DND-41 (cell line): ENCODE measurements at places on chromosomes 16 and 17.
A peak's percentile ranks its signal among the peaks of the same experiment; 100 is the strongest.

- no peak for DNase-seq
These were observed 82.0 kb downstream of the GLG1 start for GRCh38 chr16:74524926-74525325.

DNA sequence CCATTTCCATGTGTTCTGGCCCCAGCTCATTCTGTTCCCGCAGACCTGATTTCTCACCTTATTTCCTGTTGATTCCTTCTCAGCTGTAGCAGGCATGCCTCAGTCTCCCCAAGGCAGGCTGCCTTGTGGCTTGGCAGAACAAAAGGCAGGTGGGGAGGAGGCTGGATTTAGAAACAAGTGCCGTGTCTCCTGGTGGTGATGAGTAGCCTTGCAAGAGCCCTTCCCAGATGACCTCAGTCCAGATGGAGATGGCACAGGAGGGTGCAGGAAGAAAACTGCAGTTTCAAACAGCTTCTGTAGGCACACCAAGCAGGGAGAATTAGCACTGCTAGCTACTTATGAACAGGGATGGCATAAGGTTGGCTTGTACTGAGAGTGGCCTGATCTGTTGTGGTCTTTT is 64.6 kb downstream of the ARHGAP44 start:
- no peak for DNase-seq

DNA sequence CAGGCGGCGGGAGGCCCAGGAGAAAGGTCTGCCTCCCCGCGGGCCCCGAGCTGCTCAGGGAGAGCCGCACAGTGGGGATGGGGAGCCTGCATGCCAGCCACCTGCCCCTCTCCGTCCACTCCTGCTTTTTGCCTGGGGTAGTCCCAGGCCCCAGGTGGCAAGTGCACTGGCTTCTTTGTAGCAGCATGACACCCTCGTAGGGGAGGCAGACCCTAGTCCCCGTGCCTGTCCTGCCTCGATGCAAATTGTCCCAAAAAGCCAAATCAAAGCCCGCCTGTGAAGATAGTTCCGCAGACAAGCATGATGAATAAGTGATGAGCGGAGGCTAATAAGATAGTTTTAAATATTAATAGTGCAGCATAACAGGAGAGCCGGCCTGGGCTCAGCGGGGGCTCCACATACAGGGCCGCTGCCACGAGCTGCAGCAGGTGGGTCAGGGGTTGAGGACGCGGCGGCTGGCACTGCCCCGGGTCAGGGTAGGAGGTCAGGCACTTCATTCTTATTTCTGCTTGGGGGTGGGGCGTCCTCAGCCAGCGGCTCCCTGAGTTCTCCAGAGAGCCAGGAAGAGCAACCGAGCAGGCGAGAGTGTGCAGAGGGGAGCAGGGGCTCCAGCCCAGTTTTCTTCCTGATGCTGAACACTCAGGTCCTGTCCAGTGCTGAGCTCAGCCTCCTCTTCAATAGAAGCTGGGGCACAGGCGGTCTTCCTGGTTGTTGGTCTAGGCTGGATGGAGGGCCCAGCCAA is 26.8 kb downstream of the GINS2 start:
- DNase-seq, result no peak

DNA sequence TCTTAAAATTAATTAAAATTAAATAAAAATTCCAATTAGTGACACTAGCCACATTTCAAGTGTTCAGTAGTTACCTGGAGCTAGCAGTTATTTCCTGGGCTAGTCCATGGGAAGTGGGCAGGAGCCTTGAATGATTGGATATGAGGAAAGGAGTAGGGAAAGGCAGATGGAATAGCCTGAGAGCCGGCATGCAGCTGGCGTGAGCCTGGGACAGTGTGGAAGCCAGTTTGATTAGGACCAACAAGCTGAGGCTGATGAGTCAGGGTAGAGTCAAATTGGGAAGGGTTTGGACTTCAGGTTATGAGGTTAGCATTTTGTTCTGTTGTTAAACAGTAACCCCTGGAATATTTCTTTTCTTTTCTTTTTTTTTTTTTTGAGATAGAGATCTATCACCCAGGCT is 15.3 kb upstream of the GNA13 start:
- no peak for DNase-seq

DNA sequence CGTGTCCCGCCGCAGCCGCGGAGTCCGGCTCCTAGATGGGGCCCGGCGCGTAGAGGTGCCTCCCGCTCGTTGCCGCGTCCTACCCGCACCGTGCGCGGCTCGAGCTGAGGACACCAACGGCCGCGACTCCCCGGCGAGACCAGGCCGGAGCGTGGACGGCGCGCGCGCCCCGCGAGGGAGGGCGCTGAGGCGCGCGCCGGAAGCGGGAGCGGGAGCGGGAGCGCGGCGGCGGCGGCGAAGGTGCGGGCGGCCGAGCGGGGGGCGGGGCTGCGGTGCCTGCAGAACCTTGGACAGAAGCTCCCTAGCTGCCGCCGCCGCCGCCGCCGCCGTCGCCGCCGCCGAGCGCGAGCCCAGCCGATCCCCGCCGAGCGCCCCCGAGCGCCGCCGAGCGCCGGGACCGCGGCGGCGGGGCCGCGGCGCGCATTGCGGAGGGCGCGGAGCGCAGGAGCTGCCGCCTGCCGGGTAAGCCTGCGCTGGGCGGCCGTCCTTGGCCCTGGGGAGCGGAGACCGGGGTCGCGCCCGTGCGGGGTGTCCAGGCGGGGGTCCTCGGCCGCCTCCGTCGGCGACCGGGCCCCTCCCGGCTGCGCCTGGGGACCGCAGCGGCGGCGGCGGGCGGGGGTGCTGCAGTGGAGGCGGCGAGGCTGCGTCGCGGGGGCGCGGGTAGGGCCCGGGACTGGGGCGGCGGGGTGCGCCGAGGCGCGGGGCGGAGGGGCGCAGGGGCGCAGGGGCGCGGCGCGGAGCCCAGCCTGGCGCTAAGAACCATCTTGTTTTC is at the start of gene CDK5R1:
CDK5R1 (plus strand) TSS at position 293 of the 772 bp plus-strand sequence. CDS start 628 bp downstream, outside the sequence.
- peak; percentile 82 for DNase-seq

DNA sequence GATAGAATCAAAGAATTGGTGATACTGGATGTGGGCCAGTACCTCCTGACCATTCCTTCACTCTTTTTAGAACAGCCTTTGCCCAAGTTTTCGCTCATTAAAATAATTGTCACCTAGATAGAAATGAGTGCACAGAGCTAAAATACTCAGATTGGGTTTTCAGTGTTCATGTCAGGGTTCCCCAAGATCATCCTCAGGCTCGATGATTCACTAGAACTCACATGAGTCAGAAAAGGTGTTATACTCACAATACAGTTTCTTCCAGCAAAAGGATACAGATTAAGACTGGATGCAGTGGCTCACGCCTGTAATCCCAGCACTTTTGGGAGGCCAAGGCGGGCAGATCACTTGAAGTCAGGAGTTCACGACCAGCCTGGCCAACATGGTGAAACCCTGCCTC is 19.9 kb downstream of the ERCC4 start:
- DNase-seq, result no peak

DNA sequence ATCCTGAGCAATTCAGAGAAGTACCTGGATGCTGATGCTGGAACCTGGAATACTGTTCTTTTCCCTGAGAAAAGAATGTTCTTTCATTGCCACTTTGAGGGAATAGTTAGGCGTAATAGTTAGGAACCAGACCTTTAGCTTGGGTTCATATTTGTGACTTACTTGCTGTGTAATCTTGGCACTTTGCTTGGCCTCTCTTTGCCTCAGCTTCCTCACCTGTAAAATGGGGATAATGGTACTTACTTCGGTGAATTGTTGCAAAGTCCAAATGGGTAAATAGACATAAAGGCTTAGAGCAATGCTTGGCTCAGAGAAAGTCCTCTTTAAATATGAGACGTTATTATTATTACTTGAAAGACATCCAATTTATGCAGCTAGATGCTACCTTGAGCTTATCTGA is 55.0 kb upstream of the CLEC19A start:
- DNase-seq, result no peak

DNA sequence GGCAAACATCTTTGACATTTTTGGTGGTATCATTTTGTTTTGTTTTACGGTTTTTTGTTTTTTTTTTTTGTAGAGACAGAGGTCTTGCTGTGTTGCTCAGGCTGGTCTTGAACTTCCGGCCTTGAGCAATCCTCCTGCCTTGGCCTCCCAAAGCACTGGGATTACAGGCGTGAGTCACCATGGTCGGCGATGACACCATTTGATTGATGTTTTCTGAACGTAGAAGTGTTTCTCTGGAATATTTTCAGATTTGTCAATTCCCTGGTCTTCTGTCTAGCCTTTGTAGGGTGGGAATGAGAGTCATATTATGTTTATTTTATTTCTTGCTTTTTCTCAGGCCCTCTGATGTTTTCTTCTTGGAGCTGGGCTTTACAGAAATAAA is 32.2 kb upstream of the BRD7 start:
- DNase-seq, result no peak

GRCh38 chr17:14619821-14620220 is 318.9 kb downstream of the HS3ST3B1 start:
- DNase-seq, result no peak

- no peak for DNase-seq
These were observed 67.7 kb downstream of the CYLD start for GRCh38 chr16:50809561-50809960.

- DNase-seq, result no peak
These were observed 7.9 kb downstream of the HERPUD1 start for GRCh38 chr16:56939801-56940200.
